ENCODE measurements at places on chromosomes 1 and 21.
A peak's percentile ranks its signal among the peaks of the same experiment; 100 is the strongest.

- DNase-seq = no peak
These were observed 28.8 kb downstream of the SLC5A9 start for GRCh38 chr1:48251323-48251722.

DNA sequence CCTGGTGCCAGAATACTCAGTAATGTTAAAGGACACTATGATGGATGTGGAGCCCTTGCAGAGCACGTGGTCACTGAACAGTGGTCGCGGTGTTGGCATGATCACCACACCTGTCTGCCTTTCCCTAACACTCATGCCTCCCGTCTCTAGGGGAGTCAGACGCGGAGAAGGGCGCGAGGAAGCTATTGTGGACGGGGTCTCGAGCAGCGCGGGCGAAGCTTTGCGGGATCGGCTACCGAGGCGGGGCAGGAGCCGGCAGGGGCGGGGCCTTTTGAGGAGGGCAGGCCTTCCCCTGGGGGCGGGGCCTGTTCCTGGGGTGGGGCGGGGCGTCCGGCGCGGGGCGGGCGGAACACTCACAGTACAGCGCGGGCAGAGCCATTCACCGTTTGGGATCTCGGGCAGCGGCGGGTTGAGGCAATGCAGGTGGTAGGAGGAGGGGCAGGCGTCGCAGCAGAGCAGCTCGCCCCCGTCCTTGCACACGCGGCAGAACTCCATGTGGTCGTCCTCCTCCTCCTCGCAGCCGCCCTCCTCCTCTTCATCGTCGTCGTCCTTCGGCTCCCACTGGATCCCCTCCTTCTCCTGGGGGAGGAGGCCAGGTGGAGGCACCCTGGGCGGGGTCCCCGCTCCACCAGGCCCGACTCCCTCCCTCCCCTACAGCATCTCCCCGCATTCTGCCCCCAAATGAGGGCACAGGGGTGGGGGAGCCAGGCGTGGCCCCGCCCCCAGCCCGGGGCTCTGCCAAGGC, 31.5 kb downstream of the CHD5 start:
- peak; percentile 24 for DNase-seq

GRCh38 chr1:149962736-149963135, 26.1 kb upstream of the MTMR11 start:
- no peak for DNase-seq

DNA sequence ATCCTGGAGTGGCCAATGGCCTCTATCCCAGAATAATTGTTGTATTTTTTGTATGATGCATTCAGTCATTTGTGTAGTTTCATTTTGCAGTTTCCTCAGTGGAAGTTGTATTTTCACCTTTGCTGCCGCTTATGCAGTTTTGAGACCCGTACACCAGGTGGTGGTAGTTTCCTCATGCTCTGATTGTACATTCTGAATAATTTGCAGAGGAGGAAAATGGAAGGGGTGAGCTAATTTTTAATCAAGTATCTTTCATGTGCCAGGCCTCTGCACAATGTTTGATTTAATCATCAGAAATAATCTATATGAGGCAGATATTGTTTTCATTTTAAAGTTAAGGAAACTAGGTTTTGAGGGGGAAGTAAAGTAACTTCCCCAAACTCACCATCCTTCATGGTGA, 29.5 kb downstream of the HLX start:
- peak; percentile 58 for DNase-seq

DNA sequence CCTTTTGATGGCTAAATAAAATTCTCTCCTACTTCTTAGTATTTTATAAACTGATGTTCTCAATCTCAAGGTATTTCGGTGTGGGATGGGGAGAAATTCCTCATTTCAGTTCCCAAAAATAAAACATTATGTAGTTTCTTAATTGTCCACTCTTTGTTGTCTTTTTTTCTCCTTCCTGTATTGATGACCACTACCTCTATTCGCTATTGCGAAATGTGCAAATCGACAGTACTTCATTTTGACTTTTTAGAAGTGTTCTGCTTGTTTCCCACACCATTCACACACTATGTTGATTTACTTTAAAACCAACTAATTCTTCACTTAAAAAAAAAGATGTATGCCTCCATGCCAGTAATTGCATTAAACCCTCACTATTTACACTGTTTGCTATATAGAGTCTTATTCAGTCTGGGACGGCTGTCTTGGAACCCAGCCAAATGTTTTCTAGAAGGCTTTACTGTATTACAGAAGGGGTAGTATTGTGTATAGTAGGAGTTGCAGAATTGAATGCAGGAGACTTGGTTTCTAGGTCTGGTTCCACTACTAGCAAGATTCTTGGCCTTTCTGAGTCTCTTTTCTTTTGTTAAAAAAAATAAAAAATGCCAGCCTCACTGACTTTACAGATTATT, 5.6 kb downstream of the RNF2 start:
- no peak for DNase-seq

- no peak for DNase-seq
These were observed 3.9 kb downstream of the EPHA2 start for GRCh38 chr1:16151995-16152384.

GRCh38 chr1:29470788-29471119, 234.4 kb downstream of the PTPRU start:
- DNase-seq = no peak
